ENCODE measurements at places on chromosomes 1 and 21.

- DNase-seq, result no peak
Measured at GRCh38 chr1:30103708-30104411, 619.5 kb downstream of the MATN1 start.

DNA sequence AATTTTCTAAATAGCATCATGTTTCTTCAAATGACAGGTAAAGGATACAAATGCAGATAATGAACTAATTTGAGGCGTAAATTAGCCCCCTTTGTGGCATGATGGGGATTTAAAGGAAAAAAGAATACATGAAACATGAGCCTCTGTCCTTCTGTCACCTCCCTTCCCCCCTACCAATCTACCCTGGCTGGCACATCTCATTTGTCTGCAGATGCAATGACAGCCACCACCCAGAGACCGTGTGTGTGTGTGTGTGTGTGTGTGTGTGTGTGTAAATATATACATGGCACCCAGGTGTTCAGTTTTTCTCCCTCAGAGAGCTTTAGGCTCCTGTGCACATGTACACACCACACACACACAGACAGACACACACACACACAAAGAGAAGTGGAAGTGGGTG, 451.1 kb downstream of the RWDD3 start:
- no peak for DNase-seq

DNA sequence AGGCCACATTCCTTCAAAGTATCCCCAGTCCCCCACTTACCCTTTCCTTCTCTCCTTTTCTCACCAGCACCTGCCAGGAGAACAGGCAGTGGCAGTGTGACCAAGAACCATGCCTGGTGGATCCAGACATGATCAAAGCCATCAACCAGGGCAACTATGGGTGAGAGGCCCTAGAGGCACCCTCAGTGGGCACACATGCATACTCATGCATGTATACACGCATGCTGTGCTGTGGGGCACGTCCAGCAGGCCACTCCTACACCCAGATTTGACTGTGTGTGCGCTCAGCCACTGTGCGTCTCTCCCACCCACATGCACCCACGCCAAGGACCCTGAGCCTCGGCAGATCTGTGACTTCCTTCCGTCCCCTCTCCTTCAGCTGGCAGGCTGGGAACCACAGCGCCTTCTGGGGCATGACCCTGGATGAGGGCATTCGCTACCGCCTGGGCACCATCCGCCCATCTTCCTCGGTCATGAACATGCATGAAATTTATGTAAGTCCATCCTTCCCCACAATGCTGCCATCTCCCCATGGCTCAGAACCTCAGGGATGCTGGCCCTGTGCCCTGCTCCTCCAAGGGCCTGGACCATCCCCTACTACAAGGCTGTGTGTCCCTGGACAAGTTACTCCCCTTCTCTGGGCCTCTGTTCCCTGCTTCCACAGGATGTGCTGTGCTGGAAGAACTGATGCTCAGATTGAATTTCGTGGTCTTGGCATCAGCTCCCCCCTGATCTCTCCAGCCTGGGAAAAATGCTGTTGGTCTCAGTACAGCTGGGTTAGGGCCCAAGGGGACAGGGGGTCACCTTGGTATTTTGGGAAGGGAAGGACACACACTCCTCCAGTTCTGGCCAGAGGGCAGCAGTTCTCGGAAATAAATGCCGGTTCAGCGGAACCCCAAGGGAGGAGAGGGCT, 7.0 kb downstream of the TINAGL1 start:
- DNase-seq, result no peak

DNA sequence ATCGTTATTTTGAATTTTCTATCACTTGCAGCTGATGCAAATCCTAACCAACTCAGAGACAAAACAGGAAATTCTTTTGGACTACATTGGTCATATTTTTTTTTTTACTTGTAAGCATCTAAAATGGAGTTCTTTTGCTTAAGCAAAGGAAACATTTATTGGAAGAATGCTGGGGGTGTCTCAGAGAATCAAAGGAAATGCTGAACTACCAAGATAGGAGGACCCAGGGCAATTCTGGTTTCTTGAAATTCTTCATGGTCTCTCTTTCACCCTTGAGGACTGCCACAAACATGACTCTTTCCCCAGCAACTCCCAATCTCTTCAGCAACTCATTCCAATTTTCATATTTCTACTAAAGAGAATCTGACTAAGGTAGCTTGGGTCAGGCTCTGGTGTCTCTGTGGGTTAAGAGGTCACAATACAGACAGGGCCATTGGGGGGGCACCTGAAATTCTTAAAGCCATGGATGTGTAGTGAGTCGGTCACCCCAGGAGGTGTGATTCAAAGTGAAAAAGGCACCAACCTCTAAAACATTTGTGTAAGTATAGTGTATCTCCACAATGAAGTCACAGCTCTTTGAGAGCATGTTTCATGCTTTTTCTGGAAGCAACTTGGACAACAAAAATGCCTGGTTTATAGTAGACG, 171.1 kb upstream of the FGGY start:
- DNase-seq, result no peak

- DNase-seq, result no peak
Measured at GRCh38 chr1:32733582-32734321, 31.2 kb upstream of the SYNC start.

All from KBM-7 (cell line).